Activated CD4-positive, alpha-beta T cell treated with anti-CD3 and anti-CD28 coated beads, Interleukin-2, amount 50 U/mL, for 48 hours (primary cell): ENCODE measurements at places on chromosomes 1 and 21.

DNA sequence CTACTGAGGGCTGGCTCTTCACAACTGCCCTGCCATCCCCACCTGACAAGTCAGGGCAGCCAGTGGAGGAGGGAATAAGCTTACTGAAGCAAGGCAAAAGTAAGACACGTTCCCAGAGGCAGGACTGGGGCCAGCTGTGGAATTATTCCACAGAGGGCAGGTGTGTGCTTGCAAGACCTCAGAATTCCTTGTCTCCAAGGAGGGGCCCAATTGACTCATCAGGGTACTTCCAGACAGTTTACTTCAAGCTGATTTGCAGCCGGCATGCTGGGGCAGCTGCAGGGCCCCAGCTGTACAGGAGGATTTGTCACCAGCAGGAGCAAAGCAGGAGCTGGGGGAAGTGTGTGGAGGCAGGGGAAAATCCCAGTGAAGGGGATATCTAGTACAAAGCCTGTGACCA, 167.5 kb upstream of the CAMK1G start:
- no peak for DNase-seq

DNA sequence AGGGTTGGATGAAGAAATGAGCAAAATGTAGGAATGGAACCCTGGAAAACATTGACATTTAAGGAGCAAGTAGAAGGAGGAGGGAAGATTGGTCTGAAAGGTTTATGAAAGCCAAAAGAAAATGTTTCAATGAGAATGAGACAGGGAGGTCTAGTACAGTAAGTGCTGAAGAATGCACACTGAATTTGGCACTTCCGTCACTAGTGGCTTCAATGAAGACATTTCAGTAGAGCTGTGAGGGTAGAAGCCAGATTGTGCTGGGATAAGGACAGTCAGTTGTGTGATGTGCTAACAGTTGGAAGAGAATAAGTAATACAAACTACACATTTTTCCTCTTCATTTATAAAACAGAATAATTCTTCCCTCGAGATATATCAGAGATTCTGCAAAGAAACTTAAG, 17.1 kb downstream of the THEM4 start:
- no peak for DNase-seq

- no peak for DNase-seq
Measured at GRCh38 chr1:92301021-92301420, 2.2 kb downstream of the RPAP2 start.

- DNase-seq = no peak
Measured at GRCh38 chr1:43951021-43951985, 4.6 kb downstream of the IPO13 start.

- DNase-seq = no peak
Measured at GRCh38 chr1:1199141-1199960, 7.0 kb downstream of the TNFRSF18 start.

DNA sequence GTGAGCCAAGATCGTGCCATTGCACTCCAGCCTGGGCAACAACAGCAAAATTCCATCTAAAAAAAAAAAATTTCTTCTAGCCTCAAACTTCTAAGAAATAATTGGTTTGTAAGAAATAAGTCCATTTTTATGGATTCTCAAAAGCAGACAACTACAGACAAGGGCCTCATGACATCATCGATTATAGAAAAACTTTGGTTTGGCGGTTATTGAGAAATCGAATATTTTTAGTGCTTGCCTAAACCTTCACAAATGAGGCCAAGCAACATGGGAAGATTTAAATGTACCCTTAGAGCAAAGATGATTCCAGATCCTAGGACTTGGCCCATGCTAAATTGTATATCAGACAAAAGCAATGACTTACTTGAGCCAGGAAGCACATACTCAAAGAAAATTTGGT, 27.8 kb upstream of the MX1 start:
- no peak for DNase-seq

GRCh38 chr1:230081751-230082150, 14.7 kb downstream of the GALNT2 start:
- no peak for DNase-seq

DNA sequence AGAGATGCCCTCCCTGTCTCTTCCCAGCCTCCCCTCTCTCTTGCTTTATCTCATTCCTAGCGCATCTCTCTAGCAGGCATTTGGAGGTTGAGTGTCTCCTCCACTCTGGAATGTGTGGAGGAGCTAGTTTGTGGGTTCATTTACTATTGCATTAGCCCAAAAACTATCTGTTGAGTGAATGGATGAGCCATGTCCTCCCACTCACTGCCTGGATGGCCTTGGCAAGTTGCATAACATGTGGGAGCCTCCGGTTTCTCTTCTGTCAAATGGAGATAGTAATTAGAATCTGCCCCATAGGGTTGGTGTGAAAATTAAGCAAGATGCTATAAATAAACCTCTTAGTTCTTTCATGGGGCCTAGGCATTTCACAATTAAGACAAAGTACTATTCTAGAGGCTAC, 181.8 kb downstream of the KAZN start:
- DNase-seq = no peak

- no peak for DNase-seq
Measured at GRCh38 chr1:180674603-180675530, 43.0 kb downstream of the XPR1 start.

GRCh38 chr1:89855413-89856123, 34.7 kb downstream of the LRRC8D start:
- no peak for DNase-seq

DNA sequence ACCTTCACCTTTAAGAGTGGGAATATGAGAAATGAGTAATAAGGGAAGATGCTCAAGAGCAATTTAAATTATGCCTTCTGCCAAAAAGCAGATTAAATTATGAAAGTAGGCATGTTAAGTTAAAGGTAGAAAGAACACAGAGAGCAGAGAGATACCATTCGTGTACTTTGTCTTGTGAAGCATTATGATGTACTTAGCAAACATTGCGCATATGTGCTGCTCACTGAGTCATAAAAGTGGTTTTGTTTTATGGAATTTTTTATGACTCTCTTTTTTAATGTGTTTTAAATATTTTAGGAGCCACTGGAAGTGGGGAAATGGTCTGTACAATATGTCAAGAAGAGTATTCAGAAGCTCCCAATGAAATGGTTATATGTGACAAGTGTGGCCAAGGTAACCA, 35.3 kb downstream of the MTF2 start:
- no peak for DNase-seq

GRCh38 chr1:238642231-238642630, 744.1 kb upstream of the CHRM3 start:
- no peak for DNase-seq

DNA sequence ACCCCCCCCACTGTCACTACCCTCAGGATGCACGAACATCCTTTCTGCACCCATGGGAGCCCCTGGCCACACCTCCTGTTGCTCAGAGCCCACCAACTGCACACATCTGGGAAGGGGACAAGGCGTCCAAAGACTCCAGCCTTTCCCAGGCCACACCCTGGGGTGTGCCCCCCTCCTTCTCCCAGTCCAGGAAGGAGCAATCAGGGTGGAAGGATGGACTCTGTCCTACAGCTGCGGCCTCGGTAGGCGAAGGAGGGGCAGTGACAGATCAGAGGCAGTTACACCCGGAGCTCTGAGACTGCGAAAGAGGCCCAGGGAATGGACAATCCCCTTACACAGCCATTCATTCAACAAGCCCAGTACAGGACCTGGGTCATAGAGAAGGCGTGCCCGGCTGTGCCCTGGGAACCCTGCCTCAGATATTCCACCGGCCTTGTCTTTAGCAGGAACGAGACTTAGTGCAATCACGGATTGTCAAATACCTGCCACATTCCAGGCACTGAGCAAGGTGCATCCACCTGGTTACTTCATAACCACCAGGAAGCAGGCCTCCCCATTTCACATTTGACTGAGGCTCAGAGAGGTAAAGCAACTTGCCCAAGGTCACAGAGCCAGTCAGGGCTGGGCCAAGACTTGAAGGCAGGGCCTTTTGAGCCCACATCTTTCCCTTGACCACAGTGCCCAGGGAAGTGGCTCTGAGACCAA, 9.4 kb downstream of the HSPG2 start:
- DNase-seq = no peak

DNA sequence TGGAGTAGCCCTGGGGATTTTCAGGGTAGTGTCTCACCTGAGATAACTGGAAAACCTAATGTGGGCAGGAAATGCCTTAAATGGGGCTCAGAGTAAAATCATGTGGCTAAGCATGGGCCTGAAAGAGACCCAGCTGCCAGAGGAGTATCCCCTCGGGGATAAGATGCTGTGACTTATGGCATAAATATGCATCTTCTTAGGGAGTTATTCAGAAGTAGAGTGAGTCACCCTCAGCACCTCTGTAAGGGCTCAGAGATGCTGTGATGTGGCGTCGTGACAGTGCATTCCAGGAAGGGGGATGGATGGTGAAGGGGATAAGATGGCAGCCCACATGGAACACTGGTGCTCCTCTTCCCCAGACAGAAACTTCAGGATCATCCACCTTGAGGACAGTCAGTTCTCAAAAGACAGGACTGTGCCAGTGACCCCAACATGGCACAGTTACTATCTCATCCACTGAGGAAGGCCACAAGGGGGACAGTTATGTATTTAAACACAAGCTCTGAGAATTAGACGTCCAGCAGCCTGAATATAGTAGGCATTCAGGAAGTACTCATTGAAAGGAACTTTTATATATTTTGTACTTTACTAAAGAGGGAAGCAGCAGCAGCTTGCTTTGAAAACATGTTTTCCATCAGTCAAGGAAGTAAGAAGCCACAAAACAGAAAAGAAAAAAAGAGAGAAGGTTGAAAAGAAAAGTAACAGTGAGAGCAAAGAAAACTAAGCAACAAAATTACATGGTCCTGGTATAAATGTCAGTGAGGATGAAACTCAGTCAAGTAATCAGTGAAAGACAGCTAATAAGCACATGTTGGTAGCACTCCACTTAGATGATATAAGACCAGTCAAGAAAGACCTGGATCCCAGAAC, 8.3 kb downstream of the IL24 start:
- peak; percentile 66 for DNase-seq

DNA sequence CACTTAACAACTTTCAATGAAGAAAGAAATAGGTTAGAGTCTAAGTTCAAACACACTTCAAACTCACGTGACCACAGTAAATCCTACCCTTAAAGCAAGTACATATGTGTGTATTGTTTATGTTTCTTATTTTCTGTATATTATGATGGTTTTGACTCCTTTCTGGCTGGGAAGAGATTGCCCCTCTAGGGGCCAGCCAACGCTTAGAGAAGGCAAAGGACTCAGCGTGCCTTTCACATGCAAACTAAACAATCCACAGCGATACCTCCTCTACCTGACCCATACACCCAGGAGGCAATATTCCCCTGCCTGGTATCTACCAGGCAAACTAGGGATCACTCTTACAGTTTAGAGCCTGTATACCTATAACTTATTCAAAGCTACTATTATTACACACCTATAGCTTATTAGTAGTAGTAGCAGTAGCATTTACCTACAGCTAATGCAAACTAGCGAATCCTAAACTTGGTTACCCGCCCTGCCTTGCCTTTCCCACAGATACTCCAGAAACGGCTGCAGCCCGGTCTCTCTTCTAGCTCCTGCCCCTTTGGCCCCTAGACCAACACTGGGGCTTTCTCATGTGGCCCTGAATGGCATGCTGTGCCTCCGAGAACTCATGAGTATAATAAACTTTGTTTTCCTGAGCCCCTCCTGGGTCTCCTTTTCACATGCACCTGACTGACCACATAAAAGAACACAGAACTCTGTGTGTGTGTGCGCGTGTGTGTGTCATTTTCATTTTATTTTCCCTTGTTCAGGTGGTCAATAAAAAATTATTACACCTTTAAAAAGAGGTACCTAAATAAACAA, 14.0 kb downstream of the NRIP1 start:
- no peak for DNase-seq

DNA sequence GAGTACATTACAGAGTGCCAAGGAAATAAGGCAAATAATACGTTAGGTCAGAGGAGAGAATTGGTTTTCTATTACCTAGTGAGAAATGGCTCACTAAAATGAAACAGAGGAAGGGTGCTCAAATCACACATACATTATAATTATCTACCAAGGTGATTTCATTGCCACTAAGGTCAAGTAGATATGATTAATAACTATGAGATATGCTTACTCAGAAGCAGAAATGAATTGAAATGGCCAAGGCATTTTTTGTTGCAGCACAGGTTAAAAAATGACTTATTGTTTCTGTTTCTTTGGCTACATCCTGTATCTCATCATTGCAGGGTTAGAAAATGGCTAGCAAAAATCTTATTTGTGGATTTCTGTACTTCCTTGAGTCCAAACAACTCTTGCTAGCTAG, 154.5 kb upstream of the GORAB start:
- no peak for DNase-seq

GRCh38 chr1:43061757-43062156, 103.1 kb upstream of the SLC2A1 start:
- DNase-seq = no peak

DNA sequence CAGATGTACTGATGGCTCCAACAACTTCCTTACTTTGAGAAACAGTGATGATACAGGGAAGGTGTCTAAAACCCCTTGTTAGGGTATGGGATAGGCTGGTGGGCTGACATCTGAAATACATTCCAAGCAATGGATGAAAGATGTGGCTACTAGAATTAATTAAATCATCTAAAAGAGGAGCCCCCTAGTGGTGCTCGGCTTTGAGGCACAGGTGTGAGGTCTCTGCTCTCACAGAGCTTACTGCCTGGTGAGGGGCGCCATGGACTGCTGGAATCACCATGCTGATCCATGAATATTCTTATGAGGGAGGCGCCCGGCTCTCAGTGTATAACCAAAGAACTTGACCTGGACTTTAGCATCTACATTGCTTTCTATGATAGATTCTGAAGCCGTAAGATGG, 48.5 kb downstream of the GNG4 start:
- DNase-seq = peak; percentile 39

GRCh38 chr1:231036416-231036815, 3.6 kb downstream of the FAM89A start:
- no peak for DNase-seq

- DNase-seq = peak; percentile 35
Measured at GRCh38 chr1:181033128-181033798, 520 bp upstream of the MR1 start.

DNA sequence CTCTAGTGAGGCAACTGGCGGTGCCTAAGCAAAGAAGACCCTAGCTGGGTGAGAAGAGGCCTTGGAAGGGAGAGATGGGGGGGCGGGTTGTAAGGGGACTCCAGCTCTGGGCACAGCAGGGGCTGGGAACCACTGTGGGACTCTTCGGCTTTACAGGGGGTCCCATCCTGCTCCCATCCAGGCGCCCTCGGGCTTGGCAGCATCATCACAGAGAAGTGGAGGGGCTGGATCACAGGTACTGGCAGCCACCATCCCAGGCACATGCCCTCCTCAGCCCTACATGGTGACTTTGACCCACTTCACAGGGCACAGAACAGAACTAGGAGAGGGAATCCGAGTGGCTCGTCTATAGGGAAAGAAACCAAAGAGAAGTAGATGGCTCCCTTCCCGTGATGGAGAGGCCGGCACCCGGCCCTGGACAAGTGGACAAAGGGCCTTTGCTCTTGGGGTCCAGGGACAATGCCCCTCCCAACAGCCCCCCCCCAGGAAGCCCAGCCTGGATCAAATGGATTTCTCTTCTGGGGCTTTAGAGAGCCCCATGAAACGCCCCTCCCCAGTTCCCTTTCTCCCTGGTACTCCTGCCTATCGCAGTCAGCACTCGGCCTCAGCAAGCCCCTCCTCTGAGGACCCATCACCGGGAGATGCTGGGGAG, 54.0 kb upstream of the ECE1 start:
- no peak for DNase-seq
